ENCODE measurements at places on chromosomes 13 and 19.
A peak's percentile ranks its signal among the peaks of the same experiment; 100 is the strongest.

DNA sequence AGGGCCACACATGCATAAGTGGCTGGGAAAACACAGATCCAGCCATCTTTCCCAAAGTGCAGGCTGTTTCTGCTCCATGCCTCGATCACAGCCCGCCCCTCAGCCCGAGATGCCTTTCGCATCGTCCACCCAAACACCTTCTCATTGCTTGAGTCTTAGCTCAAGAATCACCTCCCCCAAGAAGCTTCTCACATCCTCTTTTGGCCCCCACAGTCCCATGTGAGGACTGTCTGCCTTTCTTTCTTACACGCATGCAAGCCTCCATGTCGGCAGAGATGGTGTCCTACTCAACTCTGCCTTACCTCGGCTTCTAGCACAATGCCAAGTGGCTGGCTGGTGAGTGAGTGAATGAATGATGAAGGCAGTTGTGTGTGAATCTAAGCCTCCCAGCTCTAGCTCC is 18.1 kb upstream of the GSX1 start:
- DNase-seq = no peak

GRCh38 chr13:50780201-50781015 is 63.1 kb downstream of the DLEU7 start:
- no peak for DNase-seq

DNA sequence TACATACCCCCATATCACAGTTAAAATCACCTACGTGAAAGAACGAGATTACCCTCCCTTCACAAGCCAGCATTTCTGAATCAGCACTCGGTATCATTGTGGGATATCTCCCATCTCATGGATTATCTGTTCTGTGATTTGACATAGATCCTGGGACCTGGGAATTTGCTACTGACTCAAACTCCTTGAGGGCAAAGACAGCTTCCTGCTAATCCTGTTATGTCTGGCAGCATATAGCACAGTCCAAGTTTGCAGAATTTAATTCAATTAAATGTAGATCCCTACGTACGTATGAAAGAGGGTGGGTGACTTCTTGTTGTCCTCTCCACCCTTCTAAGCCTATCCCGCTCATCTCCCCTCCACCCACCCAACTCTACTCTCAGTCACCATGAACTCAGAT is 476.5 kb downstream of the KLF5 start:
- no peak for DNase-seq

- no peak for DNase-seq
Observed at GRCh38 chr19:1648459-1648849, 4.0 kb downstream of the TCF3 start.

- DNase-seq = no peak
Observed at GRCh38 chr19:53041366-53041765, 3.2 kb upstream of the ERVV-2 start.

GRCh38 chr13:39836038-39836437 is 180.6 kb downstream of the COG6 start:
- DNase-seq = no peak

DNA sequence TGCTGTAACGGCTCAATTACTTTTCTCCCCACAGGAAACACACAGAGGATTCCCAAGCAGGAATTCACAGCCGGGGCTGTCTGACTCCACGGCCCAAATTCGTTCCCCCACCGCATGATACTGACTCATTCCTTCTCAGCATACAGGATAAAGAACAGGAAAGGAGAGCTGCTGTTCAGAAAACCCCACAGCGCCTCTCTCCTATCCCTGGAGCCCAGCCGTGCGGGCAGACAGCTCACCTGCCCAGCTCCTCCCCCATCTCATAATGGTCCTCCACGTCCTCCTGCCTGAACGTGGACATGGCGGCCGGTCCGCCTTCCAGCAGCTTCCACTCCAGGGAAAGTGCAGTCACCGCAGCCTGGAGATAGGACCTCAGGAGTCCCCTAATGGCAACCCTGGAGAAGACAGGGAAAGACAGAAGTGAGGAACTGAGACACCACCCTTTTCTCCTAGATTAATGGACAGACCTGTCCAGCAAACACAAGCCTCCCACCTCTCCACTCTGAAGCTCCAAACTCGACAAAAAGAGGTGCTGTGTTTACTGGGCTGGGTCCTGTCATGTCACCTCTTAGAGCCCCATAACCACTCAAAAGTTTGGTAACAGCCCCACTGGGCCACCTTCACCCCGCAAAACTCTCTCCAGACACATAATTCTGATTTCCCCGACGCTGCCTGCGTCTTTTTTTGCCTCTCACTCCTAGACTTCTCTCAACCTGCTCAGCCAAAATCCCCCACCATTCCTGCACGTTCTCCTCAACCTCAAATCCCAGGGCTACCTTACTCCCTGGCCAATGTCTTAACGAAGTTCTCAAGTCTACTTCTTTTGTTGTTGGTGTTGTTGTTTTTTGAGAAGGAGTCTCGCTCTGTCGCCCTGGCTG is 1.2 kb downstream of the DAPK3 start:
- DNase-seq = no peak

GRCh38 chr19:18280247-18281081 is 958 bp downstream of the JUND start:
- peak; percentile 89 for DNase-seq

- DNase-seq = no peak
Observed at GRCh38 chr13:97120346-97120745, 101.8 kb upstream of the MBNL2 start.

DNA sequence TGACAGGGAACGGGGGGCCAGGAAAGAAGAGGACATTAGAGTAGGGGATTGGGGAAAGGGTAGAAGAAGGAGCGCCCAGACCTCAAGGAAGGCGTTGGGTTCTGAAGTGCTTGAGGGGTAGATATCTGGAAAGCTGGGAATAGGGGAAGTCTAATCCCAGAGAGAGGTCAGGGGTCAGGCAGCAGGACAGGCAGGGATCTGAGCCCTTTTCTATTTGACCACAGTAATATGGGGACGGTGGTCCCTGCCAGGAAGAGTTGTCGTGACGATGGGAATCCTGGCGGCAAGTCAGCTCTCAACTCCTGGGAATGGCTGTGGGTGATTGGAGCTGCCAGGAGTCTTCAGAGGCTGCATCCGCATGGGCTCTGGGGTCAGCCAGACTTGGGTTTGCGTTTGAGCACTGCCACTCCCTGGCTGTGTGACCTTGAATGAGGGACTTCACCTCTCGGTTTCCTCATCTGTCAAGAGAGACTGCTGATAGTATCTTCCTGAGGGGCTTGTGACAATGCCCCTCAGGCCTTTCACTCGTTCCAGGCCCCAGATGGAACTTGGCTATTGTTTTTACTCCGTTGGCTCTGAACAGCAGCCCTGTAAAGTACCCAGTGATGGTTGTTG is 1.3 kb downstream of the AP2A1 start:
- DNase-seq = no peak

- DNase-seq = no peak
Observed at GRCh38 chr19:18644196-18645034, 7.6 kb downstream of the KLHL26 start.
